ENCODE measurements at places on chromosomes 7 and 10. TPM values are rescaled to one million over a fixed set of nuclear protein-coding genes. Genes with fewer than 3 reads are reported as not detected.
A peak's percentile ranks its signal among the peaks of the same experiment; 100 is the strongest.

GRCh38 chr10:72719941-72720592 is 28.1 kb downstream of the MCU start:
- no peak for DNase-seq

GRCh38 chr10:35355971-35356724 is 19.8 kb downstream of the CCNY start:
- DNase-seq: no peak

DNA sequence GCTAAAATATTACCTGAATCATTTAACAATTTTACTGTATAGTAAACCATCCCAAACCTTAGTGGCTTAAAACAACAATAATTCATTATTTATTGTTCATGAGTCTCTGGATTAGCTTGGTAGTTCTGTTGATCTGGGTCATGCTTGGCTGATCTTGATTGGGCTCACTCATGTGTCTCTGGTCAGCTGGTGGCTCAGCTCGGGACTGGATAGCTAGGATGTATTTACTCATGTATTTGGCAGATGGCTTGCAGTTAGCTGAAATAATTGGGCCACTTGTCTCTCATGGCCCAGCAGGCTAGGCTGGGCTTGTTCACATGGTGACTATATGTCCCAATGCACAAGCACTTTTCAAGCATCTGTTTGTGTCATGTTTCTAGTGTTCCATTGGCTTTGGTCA is 262.8 kb downstream of the BBS9 start:
- no peak for DNase-seq

The LRRD1 gene
- polyA plus RNA-seq: not detected

DNA sequence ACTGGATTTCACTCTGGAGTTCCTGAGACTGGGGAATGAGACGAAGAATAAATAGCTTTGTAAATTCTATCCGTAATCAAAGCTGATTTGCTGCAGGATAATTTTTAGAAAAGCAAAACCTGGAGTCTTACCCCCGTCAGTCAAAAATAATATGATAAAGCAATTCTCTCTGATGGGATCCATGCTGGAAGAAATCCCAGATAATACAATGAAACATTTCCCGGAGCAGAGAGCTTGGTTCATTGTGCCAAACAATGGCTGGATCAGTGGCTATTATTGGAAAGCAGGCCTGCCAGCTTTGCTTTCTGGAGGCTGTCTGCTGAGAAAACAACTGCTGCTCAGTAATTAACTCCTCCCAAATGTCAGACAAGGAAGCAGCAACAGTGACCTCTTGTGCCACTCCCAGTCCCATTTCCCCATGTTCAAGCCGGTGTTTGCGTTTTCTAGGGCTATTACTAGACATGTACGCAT is 609.4 kb upstream of the PCDH15 start:
- DNase-seq: no peak

The VIPR2 gene
- 2.4 TPM for polyA plus RNA-seq

GRCh38 chr7:1535701-1536454 is 5.4 kb downstream of the MAFK start:
- peak; percentile 67 for DNase-seq

The DYDC2 gene
- 0.41 TPM for polyA plus RNA-seq

The PTPRN2 gene
- polyA plus RNA-seq: 5.5 TPM

- no peak for DNase-seq
Measured at GRCh38 chr7:29309041-29309854, 114.7 kb downstream of the CHN2 start.

DNA sequence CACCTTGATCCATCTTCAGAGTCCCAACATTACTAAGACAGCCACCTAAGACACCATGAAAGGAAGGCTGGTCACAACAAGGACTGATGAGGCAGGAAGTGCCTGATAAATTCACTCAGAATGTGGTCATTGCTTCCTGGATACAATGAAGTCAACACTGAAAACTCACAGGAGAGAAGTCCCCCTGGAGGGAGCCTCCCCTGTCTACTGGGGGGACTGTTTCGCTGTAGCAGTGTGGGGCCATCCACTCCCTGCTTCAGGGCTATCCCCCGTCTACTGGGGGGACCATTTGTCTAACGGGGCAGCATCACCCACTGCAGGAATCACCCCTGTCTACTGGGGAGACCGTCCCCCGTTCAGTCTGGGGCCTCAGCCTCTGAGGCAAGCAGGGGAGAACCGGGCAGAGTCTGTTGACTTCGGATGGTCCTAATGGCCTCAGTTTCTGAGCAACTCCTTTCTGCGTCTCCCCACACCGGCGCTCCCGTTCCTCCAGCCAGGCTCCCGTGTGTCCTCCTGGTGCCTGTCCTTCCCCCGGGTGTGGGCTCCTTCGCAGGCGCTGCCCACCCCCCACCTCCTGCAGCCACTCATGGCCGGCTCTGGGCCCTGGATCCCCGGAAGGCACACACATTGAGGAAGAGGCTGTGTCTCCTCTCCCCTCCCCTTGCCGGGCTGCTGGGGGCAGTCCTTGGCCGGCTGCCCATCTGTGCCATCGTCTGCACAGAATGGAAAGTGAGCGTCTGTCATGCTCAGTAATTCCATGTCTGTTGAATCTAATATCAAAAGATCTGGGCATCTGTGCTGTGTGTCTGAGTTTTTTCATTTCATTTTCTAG is 59.9 kb upstream of the DNAJB6 start:
- DNase-seq: peak; percentile 53

GRCh38 chr10:44051584-44052385 is 333.1 kb downstream of the CXCL12 start:
- no peak for DNase-seq

DNA sequence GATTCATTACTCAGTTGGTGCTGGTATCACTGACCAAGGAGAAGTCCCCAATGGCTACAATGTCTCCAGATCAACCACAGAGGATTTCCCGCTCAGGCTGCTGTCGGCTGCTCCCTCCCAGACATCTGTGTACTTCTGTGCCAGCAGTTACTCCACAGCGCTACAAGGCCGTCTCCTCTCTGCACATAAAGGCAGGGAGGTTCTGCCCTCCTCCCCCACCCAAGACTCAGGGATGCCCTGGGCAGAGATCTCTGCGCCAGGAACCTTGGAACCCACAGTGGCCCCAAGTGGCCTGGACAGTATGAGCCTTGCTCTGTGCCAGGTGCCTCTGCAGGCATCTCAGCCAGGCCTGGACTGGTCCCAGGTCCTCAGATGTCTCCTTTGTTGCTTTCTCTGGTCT is 193.4 kb upstream of the PRSS58 start:
- no peak for DNase-seq

GRCh38 chr7:100469227-100470044 is 5.4 kb upstream of the SPACDR start:
- DNase-seq: peak; percentile 94

- no peak for DNase-seq
Measured at GRCh38 chr10:102963756-102964025, 45.6 kb downstream of the CNNM2 start.

The CYP26A1 gene
- not detected for polyA plus RNA-seq

DNA sequence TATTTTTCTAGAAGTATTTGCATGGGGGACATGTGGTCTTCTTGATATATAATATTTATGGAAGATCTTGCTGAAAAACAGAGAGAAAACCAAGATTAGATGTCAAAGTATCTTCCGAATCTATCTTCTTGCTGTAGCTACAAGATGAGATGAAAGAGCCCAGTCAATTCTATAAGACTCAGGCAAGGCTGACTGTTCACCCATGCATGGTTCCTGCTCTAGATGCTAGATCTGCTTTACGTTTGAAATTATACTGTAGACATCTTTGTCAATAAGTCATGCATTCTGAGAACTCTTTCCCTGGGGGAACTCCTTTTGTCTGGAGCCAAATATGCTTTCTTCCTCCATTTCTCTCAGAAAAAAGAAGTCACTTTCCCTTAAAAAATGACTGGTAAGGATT is 1292.0 kb downstream of the XPNPEP1 start:
- DNase-seq: no peak

DNA sequence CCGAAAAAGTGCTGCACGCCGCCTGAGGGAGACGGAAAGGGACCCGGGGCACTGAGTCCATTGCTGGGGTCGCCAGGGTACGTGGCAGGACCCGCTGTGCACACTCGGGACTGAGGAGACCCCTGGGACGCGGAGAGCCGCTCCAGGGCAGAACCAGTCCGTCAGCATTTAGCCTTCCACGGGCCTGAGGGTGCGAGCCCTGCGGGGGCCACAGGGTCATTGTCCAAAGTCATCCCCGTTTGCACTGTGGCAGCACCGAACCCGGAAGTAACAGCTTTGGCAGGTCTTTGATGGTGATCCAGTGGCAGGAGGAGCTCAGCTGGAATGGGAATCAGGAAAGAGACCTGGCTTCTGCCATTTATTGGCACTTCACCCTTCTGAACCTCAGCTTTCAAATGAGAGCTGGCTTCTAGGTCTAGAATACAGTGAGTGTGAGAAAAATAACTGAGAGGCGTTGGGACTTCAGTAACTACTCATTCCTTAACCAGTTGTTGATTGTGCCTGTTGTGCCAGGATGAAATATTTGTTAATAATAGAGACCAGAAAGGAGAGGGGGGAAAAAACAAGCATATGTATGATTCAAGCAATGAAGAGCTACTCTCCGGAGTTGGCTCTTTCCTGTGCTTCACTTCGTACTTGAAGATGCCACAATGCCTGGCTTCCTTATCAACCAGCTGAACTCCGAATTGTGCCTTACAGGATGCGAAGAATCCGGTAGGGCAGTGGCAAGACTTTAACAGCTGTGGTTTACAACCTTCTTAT is 811 bp upstream of the ARHGAP12 start:
- peak; percentile 85 for DNase-seq

The RPEL1 gene
- not detected for polyA plus RNA-seq

The GIMAP5 gene
- polyA plus RNA-seq: 9.6 TPM

GRCh38 chr10:70551971-70552422 is 50.5 kb downstream of the PRF1 start:
- peak; percentile 80 for DNase-seq

GRCh38 chr7:41425926-41426325 is 277.0 kb downstream of the INHBA start:
- DNase-seq: no peak

DNA sequence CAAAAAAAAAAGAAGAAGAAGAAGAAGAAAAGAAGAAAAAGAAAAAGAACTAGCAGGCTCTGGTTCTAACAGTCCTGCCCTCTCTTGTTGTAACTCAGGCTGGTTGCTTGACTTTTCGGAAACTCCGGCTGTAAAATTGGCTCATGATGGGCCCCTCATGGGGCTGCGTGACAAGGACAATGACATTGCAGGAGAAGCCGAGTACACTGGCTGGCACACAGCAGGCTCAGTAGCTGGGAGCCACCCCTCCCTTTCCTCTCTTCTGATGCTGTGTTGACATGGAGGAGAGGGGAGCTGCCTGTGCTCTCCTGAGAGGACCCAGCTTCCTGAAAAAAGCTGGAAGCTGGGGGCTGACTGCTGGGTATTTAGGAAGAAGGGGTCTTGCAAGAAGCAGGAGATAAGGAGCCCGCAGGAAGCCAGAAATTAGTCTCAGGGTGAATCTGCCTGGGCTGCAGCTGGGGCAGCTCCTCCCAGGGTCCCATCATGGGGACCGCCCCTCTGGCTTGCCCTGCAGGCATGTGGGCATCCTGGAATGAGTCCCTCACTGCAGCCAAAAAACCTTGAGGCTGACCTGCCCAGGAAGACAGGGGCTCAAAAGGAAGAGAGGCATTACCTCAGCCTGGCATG is 14.6 kb upstream of the GPR26 start:
- no peak for DNase-seq

The TRIM50 gene
- 0.69 TPM for polyA plus RNA-seq

DNA sequence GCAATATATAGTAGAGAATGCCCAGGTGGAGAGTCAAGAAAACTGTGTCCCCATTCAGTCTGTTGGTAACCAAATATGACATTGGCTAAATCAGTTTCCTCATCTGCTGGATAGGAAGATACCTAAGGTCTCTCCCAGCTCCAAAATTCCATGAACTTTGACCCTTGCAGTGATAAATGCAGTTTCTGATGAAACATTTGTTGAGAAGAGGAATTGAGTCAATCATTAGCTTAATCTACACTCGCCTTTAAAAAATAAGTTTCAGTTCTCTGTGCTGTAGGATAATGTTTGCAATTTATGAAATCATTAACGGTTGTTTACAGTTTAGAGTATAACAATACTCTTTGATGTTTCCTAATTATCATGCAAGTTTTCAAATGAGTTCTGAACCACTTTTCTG is 38.0 kb upstream of the SLC25A13 start:
- no peak for DNase-seq

The METTL27 gene
- polyA plus RNA-seq: 12.3 TPM

DNA sequence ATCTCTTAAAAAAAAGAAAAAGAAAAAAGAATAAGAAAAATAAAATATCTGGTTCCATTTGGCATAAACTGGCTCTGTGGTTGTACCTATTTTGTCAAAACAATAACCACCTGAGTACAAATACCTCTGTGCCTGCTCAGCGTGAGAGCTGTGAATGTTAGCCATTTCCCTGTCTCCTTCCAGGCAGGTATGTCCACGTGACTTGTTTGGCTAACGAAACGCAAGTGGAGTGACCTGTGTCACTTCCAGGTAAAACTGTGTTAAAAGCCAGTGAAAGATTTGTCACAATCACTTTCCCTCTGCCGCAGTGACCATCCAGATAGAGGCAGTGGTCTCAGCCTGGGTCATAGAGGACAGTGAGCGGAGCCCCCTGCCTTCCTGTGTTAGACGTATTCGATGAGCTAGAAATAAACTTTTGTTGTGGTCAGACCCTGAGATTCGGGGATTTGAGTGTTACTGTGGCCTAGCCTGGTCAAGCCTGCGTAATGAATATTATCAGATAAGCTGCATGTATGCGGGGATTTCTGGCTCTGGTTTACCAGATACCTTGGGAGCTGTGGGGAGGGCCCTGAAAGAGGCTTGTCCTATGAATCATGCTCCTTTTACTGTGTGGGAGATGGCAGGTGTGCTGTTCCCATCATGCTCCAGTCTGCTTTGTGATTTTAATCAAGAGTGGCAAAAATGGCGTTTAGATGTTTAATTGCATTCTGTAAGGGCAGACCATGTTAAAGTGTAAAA is 3.8 kb downstream of the PTER start:
- no peak for DNase-seq

- peak; percentile 74 for DNase-seq
Measured at GRCh38 chr10:60236869-60237524, 152.7 kb downstream of the ANK3 start.

GRCh38 chr10:117322260-117322659 is 53.0 kb downstream of the PDZD8 start:
- no peak for DNase-seq

The SFRP4 gene
- polyA plus RNA-seq: 0.60 TPM

DNA sequence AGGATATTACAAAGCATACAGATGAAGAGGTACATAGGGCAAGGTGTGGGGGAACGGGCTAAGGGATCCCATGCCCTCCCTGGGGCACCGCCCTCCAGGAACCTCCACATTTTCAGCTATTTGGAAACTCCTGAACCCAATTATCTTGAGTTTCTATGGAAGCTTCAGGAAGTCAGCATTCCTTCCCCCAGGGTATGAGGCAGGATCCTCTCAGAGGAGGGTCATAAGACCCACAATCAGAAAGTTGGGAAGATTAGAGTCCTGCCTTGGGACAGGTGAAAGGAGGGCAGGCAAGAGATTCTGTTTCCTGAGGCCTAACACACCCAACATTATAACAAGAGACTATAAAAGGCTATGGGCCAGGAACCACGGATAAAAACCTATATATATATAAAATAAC is 98.0 kb downstream of the RALA start:
- DNase-seq: no peak

DNA sequence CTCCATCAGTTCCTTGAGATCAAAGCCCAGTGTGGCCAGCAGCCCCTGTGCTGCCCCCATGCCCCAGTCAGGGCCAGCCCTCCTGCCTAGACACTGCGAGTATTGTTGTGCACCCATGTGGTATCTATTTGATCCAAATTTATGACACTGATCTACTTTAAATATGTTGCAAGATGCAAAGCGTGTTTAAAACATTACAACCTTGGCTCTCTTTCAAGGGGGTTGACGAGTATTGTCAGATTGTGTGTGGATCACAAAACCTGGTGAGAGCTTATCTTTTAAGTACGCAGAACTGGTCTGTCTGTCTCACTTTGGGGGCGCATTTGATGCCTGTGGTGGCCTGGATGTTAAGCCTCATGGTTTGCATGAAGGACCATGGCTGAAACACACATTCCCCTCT is 108.9 kb downstream of the COL13A1 start:
- no peak for DNase-seq
